ENCODE measurements at places on chromosomes 16 and 17.

GRCh38 chr16:17519101-17519955, 48.6 kb upstream of the XYLT1 start:
- DNase-seq, result no peak

DNA sequence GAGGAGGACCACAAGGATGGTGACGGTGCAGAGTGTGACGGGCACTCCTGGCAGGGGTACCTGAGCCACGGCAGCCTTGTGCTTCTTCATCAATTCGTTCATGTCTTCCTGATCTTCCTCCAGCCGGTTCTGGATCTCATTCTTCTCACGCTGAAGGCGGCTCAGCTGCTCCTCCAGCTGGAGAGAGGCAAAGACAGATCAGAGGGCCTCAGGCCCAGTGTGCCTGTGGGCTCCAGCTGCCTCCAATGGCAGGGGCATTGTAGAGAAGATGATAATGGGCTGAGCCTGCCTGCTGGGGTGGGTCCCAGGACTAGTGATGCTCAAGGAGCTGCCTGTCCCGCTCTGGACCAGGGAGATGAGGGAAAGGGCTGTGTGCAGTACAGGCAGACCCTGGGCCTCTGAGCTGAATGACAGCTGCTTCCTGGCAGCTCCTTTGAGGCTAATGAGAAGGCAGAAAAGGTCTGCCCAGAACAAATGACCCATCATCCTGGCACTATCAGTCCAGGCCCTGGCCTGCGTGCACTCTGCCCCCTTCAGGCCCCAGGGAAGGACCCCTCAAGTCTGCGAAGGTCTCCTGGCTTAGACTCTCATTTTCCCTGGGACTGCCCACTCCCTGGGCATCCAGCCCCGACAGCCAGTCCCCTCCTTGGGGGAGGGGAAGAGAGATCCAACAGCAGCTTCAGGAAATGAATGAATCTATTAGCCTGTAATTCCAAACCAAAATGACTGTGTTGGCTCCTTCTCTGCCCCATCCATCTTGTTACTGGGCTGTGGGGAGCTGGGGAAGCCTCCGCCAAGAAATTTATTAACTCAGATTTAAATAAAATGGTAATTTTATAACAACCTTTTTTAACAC, 48.0 kb downstream of the PIPOX start:
- DNase-seq, result no peak

GRCh38 chr17:534071-534691, 180.5 kb downstream of the VPS53 start:
- no peak for DNase-seq

GRCh38 chr17:4679658-4680057, 24.3 kb downstream of the PELP1 start:
- DNase-seq, result no peak

- no peak for DNase-seq
Observed at GRCh38 chr16:68643227-68643626, 1.9 kb upstream of the CDH3 start.

DNA sequence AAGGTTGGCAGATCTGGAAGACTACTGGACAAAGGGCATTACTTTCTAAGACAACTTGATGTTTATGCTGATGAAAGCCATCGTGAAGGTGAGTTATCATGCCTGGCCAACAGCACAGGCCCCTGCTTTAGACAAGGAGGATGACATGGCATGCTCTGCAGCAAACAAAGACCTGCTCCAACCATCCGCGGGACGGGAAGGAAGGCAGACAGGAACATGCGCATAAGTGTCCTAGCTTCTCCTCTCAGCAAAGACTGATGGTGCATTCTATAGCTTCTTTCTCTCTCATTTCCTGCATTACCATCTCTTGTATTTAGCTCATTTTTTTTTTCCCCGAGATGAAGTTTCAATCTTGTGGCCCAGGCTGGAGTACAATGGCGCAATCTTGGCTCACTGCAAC, 5.4 kb downstream of the NPLOC4 start:
- no peak for DNase-seq

DNA sequence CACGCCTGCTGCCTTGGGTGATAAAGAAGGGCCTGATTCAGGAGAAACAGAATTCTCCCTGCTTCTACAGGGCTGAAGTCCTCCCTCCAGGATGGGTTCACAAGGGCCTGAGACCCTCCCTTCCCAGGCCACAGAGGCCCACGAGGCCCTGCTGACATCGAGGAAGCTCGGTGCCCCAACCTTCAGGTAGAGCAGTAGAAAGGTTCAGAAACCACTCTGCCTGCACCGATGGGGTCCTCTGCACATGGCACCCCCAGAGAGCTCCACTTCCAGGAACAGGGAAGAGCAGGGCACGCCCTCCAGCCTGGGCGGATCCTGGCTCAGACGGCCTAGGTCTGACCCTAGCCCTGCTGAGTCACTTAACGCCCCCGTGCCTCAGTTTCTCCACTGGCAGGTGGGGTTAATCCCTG, 773 bp downstream of the CENPX start:
- DNase-seq, result no peak

- DNase-seq, result no peak
Observed at GRCh38 chr17:41513168-41513547, 5.5 kb downstream of the KRT15 start.

DNA sequence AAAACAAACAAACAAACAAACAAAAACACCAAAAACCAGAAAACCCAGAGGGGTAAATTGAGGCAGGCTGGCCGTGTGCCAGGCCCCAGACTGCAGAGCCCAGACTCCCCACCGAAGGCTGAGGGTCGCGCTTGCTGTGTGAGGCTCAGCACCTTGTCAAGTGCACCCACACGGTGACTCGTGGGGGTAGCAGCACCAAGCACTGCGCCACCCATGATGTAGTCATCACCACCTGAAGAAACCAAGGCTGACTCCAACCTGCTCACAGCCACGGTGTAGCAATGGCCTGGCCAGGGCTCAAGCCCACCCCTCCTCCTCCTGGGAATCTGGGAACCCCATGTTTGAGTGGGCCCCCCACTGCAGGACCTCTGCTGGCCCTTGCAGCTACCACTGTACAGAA, 11.9 kb downstream of the MCRIP1 start:
- DNase-seq, result no peak

GRCh38 chr16:10923650-10924214, 18.5 kb downstream of the DEXI start:
- no peak for DNase-seq

GRCh38 chr16:49940464-49941224, 84.4 kb upstream of the CNEP1R1 start:
- DNase-seq, result no peak

DNA sequence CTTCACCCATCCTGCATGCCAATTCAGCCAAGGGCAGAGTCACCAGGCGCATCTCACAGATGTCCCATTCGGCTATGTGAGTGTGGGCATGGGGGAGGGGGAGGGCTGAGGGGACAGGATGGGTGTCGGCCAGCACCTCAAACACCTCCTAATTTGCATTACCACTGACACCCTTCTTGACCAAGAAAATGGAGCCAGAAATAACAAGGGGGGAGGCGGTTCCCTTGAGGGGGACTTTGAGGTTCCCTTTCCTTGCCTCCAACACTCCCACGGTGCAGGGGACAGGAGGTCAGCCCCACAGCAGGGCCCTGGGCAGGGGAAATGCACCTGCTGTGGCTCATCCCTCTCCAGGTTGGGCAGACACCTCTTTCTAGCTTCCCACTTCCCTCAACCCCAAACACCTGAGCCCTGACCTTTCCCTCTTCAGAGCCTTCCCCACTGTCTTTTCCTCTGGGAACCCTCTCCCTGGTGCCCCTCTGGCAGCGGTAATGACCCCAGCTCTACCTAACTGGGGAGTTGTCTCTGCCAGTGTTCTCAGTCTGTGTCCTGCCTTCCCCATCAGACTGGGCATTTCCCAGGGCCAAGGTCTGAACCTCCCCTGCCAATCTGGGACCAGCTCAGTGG, 18.2 kb upstream of the TBX21 start:
- no peak for DNase-seq

GRCh38 chr16:78196502-78196901, 97.0 kb downstream of the WWOX start:
- no peak for DNase-seq

Measured in Panc1 (cell line).